Left colon (tissue), 2 donors: ENCODE measurements at places on chromosomes 2 and 18.

- peak; percentile 9 for DNase-seq
These were observed 39.6 kb downstream of the LHCGR start for GRCh38 chr2:48715956-48716355.

DNA sequence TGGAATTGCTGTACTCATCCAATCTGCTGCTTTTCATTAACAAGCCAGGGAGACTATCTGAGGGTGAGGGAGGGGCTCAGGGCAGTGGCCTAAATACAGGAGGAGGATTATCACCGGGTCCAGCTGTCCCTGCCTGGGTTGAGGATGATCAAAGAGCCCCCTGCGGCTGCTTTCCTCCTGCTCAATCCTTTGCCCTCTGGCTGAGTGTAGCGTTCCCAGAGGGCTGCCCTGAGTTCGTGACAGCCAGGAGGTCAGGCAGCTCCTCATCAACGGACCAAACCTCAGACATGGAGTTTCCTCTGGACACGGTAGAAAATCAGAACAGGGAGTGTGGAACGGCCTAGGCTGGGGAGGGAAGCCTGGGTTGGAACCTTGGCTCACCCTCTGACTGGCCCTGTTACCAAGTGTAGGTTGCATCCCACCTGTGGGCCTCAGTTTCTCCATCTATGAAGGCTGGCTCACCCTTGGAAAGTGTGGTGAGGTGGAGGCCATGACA is 23.5 kb downstream of the CIB4 start:
- DNase-seq: no peak

DNA sequence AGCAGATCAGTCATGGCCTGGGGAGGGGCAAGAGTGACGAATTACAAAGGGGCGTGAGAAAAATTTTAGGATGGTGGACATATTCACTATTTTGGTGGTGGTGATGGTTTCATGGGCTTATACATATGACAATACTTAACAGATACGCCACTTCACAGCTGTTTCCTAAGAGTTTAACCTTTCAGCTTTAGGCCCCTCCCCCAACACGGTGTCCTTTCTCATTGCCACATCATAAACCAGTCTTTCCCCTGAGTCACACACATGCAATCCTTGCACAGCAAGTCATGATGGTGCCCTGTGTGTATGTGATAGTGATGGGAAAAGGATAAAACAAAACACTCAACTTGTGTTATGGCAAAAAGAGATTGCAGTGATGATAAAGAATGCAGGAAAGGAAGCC is 47.6 kb upstream of the IL1R1 start:
- DNase-seq: peak; percentile 53

GRCh38 chr18:34221971-34222306 is 2.8 kb downstream of the NOL4 start:
- DNase-seq: no peak

GRCh38 chr18:47887227-47887626 is 43.2 kb downstream of the SMAD2 start:
- no peak for DNase-seq
